ENCODE measurements at places on chromosomes 12 and 14.

GRCh38 chr12:105057174-105057573, 27.1 kb downstream of the ALDH1L2 start:
- DNase-seq, result no peak

GRCh38 chr12:113266106-113266895, 45.0 kb downstream of the TPCN1 start:
- DNase-seq, result no peak

- no peak for DNase-seq
Measured at GRCh38 chr12:99649551-99649950, 2.0 kb downstream of the GARIN6 start.

GRCh38 chr12:52236386-52237050, 3.5 kb downstream of the KRT7 start:
- no peak for DNase-seq

DNA sequence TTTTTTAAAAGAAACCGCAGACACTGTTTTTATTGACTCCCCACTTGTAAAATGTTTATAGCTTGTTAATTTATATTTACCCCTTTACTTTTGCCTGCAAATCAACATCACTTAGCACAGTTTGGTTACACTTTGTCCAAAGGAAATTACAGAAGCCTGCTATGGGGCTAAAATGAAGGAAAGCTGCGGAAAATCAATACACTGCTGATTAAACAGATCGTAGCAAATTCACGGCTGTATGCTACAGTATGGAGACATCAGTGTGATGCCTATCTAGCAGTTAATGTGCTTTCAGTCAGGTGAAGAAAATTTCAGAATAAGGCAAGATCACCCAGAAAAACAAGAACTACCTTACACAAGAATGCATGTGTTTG, 110.0 kb downstream of the FOXG1 start:
- no peak for DNase-seq

GRCh38 chr12:45309836-45310626, 94.1 kb downstream of the ANO6 start:
- no peak for DNase-seq

DNA sequence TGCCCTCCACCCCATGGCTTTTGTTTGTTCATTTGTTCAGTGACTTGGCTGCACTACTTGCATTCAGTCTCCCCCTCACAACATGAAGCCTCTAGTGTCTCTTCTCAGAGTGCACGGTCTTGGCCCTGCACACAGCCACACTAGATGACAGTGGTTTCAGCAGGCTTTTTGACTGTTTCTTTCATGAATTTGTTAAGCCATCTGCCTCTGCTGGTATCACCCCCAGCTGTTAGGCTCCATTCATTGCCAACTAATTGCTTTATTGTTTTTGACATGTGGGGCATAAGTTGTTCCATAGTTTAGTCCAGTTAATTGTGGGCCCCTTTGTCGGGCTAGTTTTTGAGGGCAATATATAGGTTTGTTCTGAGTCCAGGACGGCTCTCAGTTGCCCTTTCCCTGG, 18.8 kb downstream of the OS9 start:
- DNase-seq, result no peak

DNA sequence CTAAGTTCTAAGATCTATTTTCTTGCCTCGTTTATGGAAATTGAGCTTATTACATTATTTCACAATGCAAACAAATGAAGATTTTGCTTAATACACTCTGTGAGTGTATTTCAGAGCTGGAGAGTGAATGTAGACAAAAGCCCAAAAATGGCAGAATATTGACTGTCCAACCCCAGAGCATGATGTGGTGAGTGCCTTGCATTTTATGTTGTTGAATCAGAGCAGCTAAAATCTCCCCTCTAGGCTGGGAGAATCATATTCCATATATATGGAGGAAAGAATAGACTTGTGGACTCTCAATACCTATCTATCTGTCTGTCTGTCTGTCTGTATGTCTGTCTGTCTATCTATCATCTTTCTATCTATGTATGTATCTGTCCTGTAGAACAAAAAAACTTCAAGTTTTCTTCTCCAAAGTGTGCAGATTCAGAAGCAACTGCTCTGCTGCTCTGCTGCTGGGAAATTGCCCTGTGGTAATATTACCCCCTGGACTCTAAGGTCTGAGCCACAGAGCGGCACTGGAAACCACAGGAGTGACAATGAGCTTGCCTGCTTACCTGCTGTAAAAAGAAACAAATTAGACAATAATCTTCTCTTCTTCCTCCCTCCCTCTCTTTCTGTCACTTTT, 209.4 kb upstream of the PRICKLE1 start:
- no peak for DNase-seq

- DNase-seq, result no peak
Measured at GRCh38 chr12:51482929-51483697, 58.5 kb downstream of the SLC4A8 start.

DNA sequence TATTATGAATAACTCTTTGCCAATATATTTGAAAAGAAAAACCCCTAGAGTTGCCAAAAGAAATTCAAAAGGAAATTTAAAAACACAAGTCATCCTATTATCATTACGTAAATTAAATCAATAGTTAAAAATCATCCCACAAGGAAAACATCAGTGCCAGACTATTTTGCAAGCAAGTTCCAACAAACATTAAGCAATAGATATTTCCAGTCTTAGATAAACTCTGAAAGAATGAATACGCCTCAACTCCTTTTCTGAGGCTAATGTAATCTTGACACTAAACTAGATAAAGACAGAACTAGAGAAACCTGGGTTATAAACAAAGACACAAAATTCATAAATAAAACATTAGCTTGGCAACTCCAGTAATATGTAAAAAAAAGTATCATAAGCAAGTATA, 245.9 kb downstream of the FOXN3 start:
- no peak for DNase-seq

- DNase-seq, result no peak
Measured at GRCh38 chr14:91858536-91859275, 8.6 kb downstream of the TC2N start.

GRCh38 chr14:30272848-30273832, 285.8 kb upstream of the G2E3 start:
- DNase-seq, result no peak

DNA sequence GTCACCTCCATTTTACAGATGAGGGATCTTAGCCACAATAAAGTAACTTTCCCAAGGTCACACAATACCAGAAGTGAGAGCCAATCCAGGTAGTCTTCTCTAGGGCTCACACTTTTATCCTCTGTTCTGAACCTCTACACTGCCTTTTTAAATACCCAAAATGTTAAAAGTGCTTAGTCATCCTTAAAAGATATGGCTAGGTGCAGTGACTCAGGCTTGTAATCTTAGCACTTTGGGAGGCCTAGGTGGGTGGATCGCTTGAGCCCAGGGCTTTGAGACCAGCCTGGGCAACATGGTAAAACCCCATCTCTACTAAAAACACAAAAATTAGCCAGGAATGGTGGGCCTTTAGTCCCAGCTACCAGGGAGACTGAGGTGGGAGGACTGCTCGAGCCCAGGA, 104.1 kb upstream of the PPP4R3A start:
- no peak for DNase-seq

GRCh38 chr12:91778091-91778832, 367.4 kb downstream of the BTG1 start:
- no peak for DNase-seq

GRCh38 chr12:24256684-24257083, 307.2 kb upstream of the SOX5 start:
- DNase-seq, result no peak

- DNase-seq, result no peak
Measured at GRCh38 chr12:4540170-4540569, 1.5 kb downstream of the RAD51AP1 start.

DNA sequence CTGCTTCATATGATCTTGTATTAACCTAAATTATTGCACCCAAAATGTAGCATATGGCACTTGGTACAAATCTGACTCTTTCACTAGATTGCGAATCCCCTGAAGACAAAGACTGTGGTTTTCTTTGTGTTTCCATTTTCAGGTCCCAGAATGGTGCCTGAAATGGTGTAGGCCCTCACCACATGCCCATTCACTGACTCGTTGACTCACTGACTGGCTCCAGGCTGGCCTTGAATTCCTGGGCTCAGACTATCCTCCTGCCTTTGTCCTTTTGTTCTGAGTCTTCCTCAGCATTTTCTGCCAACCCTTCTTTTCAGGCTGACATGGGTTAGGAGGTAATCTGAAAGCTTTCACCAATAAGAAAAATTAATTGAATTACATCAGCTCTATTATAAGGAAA, 368.7 kb upstream of the GARIN6 start:
- no peak for DNase-seq

DNA sequence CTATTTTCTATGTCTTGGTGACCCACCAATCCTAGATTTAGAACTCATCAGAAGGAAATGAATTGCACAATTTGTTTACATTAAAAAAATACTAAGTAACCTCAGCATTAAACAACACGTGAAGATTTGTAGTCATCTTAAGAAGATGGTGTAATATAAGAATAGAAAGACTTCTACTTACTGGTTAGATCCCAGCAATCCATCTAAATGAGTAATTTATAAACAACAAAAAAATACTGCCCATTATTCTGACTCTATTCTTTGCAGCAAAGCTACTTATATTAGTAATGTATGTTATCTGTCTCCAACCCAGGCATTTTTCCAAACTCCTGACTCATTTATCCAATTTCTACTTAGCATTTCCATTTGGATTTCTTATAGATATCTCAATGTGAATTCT, 67.8 kb downstream of the CD163L1 start:
- DNase-seq, result no peak

DNA sequence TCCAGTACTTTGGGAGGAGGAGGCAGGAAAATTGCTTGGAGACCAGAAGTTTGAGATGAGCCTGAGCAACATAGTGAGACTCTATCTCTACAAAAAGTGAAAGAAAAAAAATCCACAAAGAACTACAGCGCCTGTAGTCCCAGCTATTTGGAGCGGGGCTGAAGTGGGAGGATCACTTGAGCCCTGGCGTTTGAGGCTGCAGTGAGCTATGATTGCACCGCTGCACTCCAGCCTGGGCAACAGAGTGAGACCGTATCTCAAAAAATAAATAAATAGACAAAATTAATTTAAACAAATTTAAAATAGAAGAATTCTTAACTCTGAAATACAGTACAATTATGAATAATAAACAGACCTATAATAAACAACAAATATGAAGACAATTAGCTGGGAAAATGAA, 40.9 kb downstream of the ATL1 start:
- DNase-seq, result no peak

- DNase-seq, result no peak
Measured at GRCh38 chr12:80814453-80814852, 97.7 kb downstream of the MYF5 start.

DNA sequence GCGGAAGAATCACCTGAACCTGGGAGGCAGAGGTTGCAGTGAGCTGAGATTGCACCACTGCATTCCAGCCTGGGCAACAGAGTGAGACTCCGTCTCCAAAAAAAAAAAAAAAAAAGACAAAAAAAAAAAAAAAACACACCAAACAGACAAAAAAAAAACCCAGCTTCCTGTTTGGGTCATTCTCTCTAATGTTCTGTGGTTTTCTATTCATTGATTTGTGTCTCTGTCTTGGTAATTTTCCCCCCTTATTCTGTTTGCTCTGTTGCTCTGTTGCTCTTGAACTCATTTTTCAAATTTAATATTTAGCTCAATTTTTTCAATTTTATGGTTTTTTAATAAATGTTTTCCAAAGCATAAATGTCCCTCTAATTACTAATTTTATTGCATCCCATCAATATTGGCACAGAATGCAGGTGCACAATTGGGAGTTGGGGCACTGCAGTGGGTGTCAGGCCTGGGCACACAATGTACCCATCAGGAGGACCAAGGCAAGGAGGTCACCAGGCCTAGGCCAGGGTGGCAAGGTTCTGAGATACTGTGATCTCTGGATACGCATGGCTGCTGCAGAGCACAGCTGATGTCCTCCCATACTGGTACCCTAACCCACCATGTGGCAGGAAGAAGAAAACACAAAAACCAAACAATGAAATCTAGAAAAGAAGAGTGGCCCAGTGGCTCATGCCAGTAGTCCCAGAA, 8.0 kb upstream of the GNPTAB start:
- no peak for DNase-seq

- DNase-seq, result no peak
Measured at GRCh38 chr14:65377576-65377975, 35.0 kb upstream of the FUT8 start.

GRCh38 chr12:65825507-65826352, 1.4 kb downstream of the HMGA2 start:
- no peak for DNase-seq

DNA sequence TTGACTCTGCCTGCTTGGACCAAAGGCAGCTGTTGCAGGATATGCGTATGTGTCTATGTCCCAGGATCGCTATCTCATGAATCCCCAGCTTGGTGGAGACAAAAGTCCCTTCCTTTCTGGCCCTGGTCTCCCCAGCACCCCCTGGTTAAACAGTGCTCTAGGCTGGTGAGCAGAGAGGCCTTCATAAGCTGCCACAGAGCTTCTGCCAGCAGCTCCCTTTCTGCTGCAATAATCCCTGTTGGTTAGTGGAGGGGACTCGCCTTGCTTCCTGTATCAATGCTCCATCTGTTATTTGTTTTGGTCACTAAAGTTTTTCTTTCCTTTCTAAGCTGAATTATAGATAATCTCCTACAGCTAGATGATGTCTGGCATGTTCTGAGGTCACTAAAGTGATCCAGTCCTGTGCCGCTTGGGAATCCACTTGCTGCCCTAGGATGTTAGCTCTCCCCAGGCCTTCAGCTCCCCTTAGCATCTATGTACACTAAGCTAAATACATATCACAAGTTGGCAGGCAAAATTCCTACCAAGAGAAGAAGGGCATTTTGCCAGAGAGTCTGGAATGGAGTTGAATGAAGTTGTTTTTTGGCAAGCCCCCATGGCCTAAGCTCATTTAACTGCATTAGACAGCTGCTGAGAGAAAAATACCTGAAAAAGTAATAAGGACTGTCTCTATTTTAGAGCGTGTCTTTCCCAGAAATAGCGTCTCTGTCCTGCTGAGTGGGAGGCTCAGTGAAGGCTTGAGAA, 47.8 kb downstream of the RDH12 start:
- DNase-seq, result no peak

DNA sequence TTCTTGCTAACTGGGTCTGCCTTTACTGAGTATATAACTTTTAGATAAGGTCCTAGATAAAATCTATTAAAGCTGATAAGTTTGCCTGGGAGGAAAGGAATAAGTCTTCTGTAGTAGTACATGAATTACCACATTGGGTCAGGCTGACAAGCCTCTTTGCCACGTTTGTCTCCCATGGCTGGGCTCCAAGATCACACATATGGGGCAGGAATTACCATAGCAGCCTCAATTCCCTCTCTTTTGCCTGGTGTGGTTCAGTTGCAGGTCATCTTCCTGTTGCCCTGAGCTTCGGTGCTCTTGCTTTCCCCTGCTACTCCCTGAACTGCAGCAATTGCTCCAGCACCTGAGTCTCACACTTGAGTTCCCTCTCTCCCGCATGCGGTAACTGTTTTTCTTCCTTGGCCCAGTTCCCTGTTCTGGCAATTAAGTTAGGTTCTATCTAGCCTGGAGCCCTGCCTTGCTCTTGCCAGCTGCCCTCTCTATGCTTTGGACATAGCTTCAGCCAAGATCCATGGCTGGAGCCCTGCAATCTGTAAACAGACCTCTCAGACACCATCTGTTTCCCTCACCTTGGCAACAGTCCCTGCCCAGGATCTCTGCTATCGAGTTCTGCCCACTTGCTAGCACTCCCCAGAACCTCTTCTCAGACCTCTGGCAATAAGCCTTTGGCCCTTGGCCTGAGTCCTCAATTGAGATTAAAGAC, 5.8 kb upstream of the GLT8D2 start:
- DNase-seq, result no peak
